Stimulated activated CD4-positive, alpha-beta T cell treated with anti-CD3 and anti-CD28 coated beads, Interleukin-1b, Interleukin-23, amount 100 ng/mL, for 24 hours (primary cell): ENCODE measurements at places on chromosomes 4 and X.

DNA sequence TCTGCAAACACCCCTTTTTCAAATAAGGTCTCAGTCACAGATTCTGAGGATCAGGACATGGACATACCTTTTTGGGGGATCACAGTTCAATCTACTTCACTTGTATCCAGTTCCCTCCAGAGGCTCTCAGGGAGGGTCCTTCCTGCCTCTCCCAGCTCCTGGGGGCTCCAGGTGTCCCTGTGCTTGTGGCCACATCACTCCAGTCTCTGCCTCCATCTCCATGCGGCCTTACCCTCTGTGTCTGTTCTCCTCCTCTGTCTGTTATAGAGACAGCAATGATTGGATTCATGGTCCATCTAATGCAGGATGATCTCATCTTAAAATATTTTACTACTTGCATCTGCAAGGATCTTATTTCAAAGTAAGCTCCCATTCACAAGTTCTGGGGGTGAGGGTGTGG lies 269.6 kb downstream of the ASMT start:
- DNase-seq, result no peak

DNA sequence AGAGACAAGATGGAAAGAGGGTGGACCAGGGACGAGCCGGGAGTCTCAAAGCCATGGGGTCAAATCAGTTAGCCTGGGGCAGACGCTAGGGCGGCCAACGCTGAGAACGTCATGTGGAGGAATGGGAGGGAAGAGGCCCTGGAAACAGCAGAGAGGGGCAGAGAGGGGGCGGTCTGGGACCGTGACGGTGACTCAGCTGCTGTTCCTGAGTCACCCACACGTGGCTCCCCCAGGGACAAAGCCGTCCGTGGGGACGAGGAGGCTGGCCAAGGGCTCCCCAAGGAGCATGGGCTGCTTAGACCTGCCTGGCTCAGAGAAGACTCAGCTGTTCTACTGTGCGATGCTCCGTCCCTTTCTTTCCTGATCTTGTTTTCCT lies 108.4 kb upstream of the LRPAP1 start:
- no peak for DNase-seq

DNA sequence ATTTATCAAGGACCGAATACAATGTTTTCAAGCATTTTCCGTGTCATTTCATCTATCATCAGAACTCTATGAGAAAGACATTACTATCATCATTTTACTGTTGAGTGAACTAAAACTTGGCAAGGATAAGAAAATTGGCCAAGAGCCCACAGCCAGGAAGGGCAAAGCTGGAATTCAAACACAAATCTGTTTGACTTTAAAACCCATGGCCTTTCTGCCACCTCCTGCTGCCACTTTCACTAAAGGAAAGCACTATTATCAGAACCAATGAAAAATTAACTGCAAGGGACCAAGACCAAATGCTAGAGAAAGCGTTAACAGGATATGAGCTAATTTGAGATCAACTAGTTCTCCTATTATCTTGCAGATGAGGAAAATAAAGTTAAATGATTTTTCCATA lies 2759.2 kb downstream of the ARAP2 start:
- no peak for DNase-seq

GRCh38 chr4:73589887-73590801 lies 30.1 kb downstream of the RASSF6 start:
- DNase-seq, result no peak

GRCh38 chr4:139458999-139459398 lies 5.1 kb downstream of the RAB33B start:
- no peak for DNase-seq

DNA sequence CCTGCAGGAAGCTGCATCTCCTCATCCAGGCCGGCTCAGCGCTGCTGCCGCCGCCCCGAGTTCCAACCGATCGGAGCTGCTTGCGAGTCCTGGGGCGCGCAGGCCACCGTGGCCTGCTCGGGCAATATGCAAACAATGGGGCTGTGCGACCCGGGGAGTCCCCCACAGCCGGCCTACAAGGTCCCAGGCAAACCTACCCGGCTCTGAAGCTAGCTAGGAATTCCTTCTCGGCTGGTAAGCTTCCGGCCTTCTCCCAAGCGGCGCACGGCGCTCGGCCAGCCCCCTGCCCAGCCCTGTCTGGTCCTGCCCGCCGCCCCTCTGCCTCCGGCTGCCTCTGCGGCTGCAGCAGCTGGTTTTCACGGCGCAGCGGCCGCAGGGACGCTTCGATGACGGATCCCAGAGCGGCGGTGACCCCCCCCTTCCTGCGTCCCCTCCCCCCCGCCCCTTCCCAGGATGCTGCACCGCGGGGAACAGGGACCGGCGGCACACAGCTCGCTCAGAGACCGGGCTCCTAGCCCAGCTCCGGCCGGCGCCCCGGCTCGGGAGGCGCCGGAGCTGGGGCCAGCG lies 59.4 kb downstream of the TSC22D3 start:
- no peak for DNase-seq
